ENCODE measurements at places on chromosomes 3 and 15.

- DNase-seq = peak; percentile 82
Measured at GRCh38 chr3:50245831-50246516, 10.0 kb downstream of the GNAI2 start.

GRCh38 chr3:12797124-12797891, 828 bp downstream of the CAND2 start:
- no peak for DNase-seq

GRCh38 chr3:71415681-71416122, 167.8 kb downstream of the FOXP1 start:
- DNase-seq = no peak

- no peak for DNase-seq
Measured at GRCh38 chr3:49294343-49294742, 17.3 kb upstream of the C3orf62 start.

GRCh38 chr3:152638707-152639450, 196.1 kb upstream of the P2RY1 start:
- peak; percentile 21 for DNase-seq

- DNase-seq = peak; percentile 25
Measured at GRCh38 chr15:39595338-39596221, 14.7 kb downstream of the THBS1 start.

- no peak for DNase-seq
Measured at GRCh38 chr3:81496407-81497104, 264.9 kb downstream of the GBE1 start.

DNA sequence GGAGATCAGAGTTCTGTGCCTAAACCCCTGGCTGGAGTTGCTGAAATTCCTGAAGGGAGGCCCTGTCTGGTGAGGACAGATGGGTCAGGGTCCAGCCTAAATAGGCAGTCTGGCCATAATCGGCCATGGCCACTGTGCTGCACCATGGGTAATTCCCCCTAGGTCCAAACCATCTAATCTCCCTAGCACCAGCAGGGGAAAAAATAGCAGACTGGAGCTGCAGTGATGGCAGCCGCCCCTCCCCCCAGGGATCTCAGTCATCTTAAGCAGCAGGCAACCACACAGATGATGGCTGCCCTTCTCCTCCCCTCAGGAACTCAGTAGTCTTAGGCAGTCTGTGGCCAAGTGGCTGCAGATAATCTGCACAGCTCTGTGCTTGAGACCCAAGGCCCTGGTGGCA, 68.4 kb upstream of the CD96 start:
- DNase-seq = no peak

GRCh38 chr3:124780761-124781475, 50.7 kb downstream of the UMPS start:
- DNase-seq = peak; percentile 85

DNA sequence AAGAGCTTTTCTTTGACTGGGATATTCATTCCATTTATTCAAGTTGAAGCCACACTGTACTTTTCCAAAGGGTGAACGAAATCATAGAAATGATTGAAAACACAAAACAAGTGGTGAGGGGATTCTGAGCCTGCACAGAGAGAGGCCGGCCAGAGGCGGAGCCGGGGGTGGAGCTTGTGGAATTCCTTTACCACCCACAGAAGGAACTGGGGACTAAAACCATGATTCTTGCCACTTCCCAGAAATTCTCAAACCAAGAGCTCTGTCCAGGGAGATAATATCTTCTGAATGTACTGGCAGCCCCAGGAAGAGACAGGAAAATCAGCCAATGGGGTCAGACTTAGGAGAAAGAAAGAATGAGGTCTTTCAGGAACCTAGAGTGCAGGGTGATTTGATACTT, 20.8 kb downstream of the FBN1 start:
- peak; percentile 48 for DNase-seq

- no peak for DNase-seq
Measured at GRCh38 chr3:164192974-164193373, 885.3 kb downstream of the SI start.

GRCh38 chr3:184716622-184717398, 4.9 kb upstream of the MAGEF1 start:
- peak; percentile 53 for DNase-seq

DNA sequence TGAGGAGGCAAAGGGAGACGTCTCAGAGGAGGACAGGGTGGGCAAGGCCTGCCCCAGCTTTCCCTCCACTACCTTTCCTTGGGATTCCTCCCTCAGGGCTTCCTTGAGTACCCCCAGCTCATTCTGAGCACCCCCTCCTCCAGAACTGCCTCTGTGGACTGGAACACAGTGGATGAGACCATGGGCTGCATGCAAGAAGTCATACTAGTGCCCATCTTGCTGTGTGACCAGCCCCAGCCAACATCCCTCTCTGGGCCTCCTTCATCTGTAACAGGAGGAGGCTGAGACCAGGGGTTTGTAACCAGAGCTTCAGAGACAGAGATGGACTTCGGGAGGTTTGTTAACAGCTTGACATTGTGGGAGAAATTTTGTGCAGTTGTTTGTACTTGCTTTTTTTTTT, 25.6 kb downstream of the FEM1B start:
- DNase-seq = no peak

DNA sequence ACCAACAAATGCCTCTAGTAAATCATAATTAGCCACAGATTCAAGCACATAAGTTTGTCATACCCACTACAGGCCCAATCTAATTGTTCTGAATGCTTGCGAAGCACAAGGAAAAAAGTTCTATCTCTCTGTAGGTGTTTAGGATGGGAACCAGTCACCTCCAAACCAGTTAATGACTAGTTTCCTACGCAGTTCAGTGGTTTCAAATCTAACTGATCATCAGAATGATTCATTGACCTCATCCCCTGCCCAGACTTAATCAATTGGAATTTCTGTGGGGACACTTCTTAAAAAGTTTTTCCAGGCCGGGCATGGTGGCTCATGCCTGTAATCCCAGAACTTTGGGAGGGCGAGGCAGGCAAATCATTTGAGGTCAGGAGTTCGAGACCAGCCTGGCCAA, 24.3 kb upstream of the MASP1 start:
- no peak for DNase-seq

Measured in fibroblast of the aortic adventitia (primary cell).